ENCODE measurements at places on chromosomes 1 and 21.

GRCh38 chr21:29238053-29238966 lies 60.4 kb upstream of the BACH1 start:
- DNase-seq: no peak

DNA sequence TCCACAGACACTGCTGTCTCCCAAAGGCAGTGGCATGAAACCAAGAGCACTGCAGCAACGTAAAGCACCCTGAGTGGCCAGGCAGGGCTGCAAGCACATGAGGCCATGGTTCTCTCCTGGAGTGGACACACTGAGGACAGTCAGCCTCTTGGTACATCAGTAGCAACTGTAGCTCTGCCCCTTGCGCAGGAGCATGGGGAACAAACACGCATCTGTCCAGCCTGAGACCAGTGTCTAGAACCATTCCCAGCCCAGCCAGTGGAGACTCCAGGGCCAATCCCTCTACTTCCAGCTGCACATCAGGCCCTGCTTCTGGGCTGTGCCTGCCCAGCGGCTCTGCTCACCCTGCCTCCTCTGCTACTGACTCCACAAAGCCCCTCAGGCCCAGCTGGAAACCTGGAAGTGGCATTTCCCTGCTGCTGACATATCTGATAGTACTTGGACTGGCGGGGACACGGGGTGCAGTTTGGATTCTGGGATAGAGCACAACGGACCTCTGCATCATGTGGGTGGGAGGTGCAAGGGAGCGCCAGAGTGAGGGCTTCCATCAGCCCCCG lies 49.0 kb downstream of the TOR1AIP2 start:
- no peak for DNase-seq

- peak; percentile 14 for DNase-seq
Measured at GRCh38 chr21:37071561-37072273, 1.2 kb downstream of the PIGP start.

DNA sequence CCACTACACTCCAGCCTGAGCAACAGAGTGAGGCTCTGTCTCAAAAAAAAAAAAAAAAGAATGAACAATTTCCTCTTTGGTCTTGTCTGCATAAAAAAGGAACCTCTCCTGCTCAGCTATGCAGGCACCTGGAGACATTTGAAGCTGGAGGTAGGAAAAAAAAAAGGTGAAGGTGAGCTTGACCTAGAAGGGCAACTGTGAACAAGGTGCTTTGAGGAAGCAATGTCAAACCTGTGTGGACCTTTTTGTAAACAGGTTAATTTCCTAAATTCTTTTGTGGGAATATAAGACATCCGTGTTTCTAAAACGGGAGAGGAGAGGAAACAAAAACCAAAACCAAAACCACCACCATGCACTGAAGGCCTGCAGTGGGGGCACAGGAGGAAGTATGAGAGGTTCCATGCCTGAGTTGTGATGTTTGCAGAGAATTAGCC lies 77.5 kb downstream of the SLC45A1 start:
- DNase-seq: peak; percentile 26

GRCh38 chr1:24440436-24440835 lies 24.8 kb downstream of the NIPAL3 start:
- no peak for DNase-seq

DNA sequence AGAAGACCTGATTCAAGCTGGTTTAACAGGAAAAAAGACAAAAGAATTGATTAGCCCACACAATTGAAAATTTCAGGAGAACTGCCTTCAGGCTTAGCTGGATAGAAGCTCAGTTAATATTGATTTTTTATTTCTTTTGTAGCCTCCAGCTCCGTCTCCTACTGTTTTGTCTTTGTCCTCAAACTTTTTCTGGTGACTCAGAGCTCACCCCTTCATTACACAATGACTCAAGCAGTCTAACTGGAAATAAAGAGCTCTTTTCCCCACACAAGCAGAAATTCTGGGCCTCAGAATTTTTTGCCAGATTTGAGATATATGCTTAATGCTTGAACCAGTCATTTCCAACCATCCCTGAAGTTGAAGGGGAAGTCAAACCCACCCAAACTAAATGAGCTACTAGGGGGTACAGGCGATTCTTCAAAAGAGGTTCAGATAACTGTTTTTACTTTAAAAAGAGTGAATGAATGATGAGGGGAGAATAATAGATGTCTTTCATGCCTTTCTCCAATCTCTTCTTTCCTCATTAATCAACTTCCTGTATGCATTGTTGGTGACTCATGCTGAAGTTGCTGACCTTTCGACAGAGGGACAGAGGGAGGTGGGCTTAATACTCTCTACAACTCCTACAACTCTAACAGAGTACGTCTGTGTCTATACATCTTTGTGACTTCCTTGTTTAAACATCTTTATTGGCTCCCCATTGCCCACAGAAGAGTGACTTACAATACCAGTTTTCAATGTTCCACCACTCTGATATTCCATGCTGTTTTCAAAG lies 6.2 kb upstream of the ACP6 start:
- no peak for DNase-seq

All from memory B cell (primary cell).